ENCODE measurements at places on chromosomes 7 and 10. TPM values are rescaled to one million over a fixed set of nuclear protein-coding genes. Genes with fewer than 3 reads are reported as not detected.

Gene HOXA6
- not detected for total RNA-seq

Gene COL26A1
- total RNA-seq = not detected

Gene IKZF5
- 4.8 TPM for total RNA-seq

Gene WDFY4
- total RNA-seq = under 0.01 TPM

Gene OPN1SW
- total RNA-seq = not detected

Gene GTF2IRD1
- 8.3 TPM for total RNA-seq

Gene OR2A42
- total RNA-seq = not detected

Gene SUN3
- total RNA-seq = not detected

Gene ANXA8L1
- 0.44 TPM for total RNA-seq

Gene CNNM1
- total RNA-seq = 0.33 TPM

Measured in smooth muscle cell of trachea (primary cell).